ENCODE measurements at places on chromosomes 7 and 10. TPM values are rescaled to one million over a fixed set of nuclear protein-coding genes. Genes with fewer than 3 reads are reported as not detected.

The GNAT3 gene
- total RNA-seq, result not detected

The HOXA10 gene
- 0.15 TPM for total RNA-seq

The TLX1 gene
- not detected for total RNA-seq

The KIAA1549 gene
- total RNA-seq, result 0.99 TPM

The TBC1D12 gene
- 17.0 TPM for total RNA-seq

The AFAP1L2 gene
- total RNA-seq, result 0.29 TPM

The HNRNPH3 gene
- total RNA-seq, result 33.7 TPM

The GOLGA7B gene
- total RNA-seq, result not detected

The OR2A42 gene
- total RNA-seq, result not detected
